ENCODE measurements at places on chromosomes 16 and 17.

DNA sequence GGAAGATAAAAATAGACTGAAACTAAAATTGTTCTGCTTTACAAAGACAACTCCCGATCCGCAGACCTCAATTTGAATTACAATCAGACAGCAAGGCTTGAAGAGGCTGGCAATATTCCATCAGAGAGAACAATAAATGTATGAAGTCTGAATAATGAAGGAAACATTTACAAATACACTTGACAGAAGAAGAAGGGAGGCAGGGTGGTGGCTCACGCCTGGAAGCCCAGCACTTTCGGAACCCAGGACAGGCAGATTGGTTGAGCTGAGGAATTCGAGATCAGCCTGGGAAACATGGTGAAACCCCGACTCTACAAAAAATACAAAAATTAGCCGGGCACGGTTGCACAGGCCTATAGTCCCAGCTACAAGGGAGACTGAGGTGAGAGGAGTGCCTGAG is 14.6 kb downstream of the ODF4 start:
- no peak for DNase-seq

- DNase-seq: peak; percentile 70
Measured at GRCh38 chr17:45021607-45022287, 29.7 kb downstream of the DCAKD start.

DNA sequence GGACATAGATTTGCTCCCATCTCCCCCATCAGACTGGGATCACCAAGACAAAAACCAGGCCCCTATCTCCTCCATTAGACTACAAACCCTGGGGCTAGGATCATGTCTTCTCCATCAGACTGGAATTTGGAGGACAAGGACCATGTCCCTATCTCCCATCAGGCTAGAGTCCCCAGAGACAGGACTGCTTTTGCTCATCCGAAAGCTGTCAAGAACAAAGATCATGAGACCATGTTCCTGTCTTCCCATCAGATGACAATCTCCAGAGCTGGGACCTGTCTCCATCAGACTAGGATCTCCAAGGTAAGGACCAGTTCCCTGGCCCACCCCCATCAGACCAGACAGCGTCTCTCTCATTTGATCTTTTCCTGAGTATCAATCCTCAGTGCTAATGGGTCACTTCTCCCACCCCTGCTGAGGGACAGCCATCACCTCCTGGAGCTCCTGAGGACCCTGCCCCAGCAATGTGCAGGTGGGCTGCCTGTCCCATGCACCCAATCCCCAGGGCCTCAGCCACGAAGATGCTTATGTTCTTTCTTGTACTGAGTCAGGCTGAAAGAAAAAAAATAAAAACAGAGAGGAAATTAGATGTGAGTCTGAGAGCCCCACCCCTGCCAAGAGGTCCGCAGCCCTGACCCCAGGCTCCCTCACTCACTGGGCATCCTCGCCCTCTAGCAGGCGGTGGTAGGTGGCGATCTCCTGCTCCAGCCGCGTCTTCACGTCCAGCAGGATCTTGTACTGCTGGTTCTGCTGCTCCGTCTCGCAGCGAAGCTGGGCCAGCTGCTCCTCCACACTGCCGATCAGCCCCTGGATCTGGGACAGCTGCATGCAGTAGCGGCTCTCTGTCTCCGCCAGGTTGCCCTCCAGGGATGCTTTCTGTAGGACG is 90.3 kb downstream of the GOSR1 start:
- DNase-seq: no peak

DNA sequence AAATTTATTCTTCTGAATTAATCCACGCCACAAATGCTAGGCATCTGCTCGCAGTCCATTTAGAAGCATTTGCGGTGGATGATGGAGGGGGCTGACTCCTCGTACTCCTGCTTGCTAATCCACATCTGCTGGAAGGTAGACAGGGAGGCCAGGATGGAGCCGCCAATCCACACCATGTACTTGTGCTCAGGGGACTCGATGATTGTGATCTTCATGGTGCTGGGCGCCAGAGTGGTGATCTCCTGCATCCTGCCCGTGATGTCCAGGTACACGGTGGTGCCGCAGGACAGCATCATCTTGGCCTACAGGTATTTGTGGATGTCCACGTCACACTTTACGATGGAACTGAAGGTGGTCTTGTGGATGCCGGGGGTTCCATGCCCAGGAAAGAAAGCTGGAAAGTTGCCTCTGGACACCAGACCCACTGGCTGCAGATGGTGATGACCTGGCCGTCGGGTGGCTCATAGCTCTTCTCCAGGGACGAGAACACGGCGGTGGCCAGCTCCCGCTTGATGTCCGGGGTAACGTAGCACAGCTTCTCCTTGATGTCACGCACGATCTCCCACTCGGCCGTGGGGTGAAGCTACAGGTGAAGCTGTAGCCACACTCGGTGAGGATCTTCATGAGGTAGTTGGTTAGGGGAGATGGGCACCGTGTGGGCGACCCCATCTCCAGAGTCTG is 7.5 kb upstream of the HEATR3 start:
- no peak for DNase-seq

DNA sequence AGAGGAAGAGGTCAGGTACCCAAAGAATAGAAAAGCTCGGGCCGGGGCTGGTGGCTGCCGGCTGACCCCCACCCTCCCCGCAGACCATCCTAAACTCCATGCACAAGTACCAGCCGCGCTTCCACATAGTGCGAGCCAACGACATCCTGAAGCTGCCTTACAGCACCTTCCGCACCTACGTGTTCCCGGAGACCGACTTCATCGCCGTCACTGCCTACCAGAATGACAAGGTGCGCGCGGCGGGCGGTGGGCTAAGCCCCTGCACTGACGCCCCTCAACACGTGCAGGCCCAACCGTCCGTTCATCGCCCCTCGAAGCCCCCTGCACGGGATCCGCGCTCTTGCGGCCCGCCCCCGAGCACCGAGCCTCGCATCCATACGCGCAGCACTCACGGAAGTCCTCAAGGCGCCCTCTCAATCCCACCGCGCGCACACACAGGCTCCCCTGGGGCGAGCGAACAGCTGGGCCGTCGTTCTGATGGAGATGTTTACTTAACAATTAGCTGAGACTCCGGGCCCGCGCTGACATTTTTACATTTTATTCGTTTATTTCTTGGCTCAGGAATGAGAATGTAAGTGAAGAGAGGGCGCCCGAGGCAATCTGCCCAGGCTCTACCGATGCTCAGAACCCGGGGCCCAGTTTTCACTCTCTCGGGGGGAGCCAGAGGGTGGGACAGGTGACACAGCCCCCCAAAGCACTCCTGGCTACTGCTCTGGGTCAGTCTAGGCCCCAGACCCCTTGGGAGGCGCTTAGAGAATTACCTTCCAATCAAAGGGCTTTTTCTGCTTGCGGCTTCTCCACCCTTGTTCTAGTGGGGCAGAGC is 3.5 kb downstream of the TBX2 start:
- no peak for DNase-seq

GRCh38 chr17:77662833-77663232 is 295.7 kb upstream of the TNRC6C start:
- no peak for DNase-seq

DNA sequence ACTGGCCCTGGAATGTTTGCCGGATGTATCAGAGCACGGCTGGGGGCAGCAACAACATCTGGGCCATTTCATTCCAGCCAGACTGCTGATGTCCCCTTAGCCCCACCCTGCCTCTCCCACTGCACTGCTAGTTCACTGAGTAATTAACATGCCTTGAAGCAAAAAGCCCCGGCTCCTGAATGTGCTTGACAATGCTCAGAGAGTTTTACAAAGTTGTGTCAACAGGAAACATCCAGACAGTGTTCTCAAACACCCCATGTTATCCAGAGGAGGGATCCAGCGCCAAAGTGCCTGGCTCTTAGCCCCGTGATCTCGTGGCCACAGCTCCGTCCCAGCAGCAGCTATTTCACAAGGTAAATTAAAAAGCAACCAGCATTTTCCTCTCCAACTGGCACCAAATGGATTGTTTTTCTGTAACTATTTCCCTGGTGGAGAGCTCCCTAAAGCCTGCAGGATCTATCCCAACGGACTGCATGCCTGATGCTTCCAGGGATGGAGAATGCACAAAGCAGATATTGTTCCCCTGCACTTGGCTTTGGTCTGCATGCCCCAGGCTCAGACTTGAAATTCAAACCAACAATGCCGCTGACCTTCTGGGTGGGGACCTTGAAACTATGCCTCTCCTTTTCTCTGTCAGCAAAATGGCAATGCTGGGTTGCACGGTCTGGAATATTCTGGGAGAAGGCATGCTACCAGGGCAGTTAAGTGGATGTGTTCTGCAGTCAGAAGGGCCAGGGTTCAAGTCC is 115.6 kb upstream of the CDH5 start:
- DNase-seq: no peak

DNA sequence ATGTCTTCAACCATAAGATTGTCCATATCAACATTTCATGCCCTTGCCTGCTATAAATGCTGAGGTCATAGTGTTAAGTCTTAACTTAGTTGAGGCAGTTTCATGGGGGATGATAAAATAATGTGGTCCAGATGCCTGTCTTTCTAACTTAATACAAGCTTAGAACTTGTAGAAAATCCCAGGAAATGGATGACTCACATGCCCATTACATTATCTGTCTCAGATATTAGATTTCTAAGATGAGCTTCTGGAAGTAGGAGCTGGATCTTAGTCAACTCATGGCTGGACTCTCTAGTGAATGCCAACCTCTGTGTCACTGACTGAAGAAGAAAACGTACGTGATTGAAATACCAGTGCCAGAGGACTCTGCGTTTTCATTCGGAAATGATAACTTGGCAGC is 797.5 kb upstream of the EEF2KMT start:
- DNase-seq: no peak

- DNase-seq: no peak
Measured at GRCh38 chr17:36485805-36486203, 677 bp upstream of the ZNHIT3 start.

DNA sequence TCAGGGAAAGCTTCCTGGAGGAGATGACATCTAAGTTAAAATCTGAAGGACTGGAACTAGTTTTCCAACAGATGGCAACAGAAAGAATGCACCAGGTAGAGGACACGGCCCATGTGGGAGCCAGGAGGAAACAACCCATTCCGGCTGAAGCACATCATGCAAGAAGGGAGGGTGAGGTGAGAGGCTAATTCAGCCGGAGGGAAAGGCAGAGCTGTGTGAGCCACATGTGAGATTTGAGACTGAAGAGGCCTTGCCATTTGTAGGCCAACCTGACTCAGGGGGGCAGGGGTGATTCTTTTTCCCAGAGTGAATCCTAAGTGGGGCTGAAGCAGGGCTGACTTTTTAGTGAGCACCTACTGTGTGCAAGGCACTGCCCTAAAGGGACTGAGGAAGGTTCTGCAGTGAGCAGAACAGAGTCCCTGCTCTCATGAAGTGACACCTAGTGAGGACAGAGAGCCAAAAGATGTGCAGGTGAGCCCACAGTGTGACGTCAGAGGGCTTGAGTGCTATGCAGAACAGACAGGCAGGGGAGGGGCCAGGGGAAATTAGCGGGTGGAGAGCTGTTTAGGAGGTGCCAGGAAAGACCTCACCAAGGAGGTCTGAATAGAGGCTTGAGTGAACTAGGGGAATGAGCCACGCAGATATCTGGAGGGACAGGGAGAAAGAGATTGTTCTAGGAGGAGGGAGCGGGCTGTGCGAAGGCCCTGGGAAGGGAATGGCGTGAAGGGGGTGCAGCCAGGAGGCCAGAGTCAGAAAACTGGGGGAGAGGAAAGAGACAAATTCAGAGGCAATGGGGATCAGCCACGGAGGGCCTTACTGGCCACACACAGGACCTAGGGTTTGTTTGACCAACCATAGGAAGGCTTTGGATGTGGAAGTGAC is 19.8 kb upstream of the IL21R start:
- no peak for DNase-seq

GRCh38 chr17:76138896-76139752 is 1.9 kb downstream of the FOXJ1 start:
- DNase-seq: no peak
